NAMALWA (cell line): ENCODE measurements at places on chromosomes 13 and 19.

DNA sequence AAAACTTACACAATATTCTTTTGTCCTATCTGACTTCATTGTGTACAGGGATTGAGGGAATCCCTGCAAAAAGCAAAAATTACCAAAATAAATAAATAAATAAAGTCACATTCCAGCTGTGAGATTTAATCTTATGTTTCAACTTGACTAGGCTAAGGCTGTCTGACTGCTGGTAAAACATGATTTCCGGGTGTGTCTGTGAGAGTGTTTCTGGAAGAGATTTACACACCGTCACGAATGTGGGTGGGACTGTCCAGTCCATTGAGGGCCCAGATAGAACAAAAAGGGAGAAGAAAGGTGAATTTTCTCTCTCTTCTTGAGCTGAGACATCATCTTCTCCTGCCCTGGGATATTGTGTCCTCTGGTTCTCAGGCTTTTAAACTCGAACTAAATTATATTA lies 166.1 kb downstream of the LIG4 start:
- DNase-seq = no peak

GRCh38 chr13:100630555-100630954 lies 42.0 kb upstream of the GGACT start:
- no peak for DNase-seq

- DNase-seq = no peak
These were observed 2428.4 kb upstream of the PCDH20 start for GRCh38 chr13:63843766-63844699.

DNA sequence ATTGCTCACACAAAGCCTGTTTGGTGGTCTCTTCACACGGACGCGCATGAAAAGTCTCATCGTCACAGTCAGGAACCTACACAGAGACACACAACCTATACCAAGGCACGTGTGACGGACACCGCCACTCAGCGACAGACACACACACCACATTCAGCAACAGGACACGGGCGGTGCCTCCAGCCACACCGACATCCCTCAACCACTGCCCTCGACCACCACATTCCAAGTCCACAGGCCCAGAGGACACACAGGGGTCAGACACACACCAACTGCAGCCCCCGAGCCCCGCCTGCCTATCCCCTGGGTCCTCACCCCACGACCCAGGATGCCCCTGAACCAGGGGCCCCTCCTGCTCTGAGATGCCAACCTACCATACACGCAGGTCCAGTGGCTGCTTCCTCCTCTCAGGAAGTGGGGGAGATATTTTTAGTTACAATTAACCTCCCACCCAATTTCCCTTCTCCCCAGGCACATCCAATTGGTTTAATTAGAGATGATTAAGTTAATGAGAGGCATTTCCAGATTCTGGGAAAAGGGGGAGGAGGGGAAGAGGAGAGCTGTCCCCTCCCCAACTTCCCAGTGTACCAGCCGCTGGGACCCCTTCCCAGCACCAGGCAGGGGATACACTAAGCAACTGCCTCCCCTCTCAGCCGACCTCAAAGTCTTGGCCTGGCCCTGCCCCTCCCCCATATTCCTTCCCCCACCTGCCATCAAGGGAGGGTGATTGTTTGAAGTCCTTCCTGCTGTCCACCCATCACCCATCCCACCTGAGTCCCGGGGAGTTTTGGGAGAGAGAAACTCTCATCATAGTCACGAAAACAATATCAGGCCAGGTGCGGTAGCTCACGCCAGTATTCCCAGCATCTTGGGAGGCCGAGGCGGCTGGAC lies 20.4 kb downstream of the MEIS3 start:
- no peak for DNase-seq

- no peak for DNase-seq
These were observed 8.5 kb downstream of the UTP14C start for GRCh38 chr13:52033039-52033438.

DNA sequence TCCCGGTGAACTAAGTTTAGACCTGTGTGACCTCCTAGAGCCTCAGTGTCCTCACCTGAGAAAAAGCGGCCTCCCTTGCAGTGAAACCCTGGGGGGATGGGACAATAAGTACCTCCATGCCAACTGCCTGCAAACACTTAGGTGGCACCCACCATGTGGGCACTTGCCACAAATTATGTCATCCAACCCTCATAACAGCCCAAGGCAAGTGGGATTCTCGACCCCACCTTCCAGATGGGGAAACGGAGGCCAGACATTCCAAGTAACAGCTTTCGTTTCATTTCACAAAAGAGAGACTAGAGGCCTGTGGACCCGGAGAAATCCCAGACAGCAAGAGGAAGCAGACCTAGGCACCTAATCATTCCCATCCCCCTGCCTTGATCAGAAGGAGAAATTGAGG lies 6.9 kb downstream of the REX1BD start:
- no peak for DNase-seq

GRCh38 chr13:109897988-109898624 lies 111.7 kb upstream of the IRS2 start:
- DNase-seq = no peak

GRCh38 chr13:94329277-94329676 lies 150.2 kb downstream of the DCT start:
- DNase-seq = no peak

- no peak for DNase-seq
These were observed 101.7 kb upstream of the MCF2L start for GRCh38 chr13:112867301-112867711.

DNA sequence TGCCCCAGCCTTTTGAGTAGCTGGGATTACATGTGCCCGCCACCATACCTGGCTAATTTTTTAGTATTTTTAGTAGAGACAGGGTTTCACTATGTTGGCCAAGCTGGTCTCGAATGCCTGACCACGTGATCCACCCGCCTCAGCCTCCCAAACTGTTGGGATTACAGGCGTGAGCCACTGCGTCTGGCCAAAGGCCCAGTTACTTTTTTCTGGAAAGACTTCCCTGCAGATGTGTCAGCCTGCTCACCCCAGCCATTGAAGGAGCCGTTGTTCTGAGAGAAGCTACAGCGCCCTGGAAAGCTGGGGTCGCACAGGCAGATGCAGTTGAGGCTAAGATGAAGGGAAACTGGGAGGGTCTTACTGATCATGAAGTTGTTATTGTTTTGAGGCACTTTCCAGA lies 7.9 kb upstream of the ZNF626 start:
- DNase-seq = no peak

GRCh38 chr19:1113030-1113985 lies 9.5 kb downstream of the GPX4 start:
- peak; percentile 87 for DNase-seq

GRCh38 chr19:40081411-40081810 lies 9.3 kb downstream of the ZNF780A start:
- DNase-seq = no peak

- peak; percentile 98 for DNase-seq
These were observed 15.9 kb upstream of the SLC35E1 start for GRCh38 chr19:16587833-16588823.

DNA sequence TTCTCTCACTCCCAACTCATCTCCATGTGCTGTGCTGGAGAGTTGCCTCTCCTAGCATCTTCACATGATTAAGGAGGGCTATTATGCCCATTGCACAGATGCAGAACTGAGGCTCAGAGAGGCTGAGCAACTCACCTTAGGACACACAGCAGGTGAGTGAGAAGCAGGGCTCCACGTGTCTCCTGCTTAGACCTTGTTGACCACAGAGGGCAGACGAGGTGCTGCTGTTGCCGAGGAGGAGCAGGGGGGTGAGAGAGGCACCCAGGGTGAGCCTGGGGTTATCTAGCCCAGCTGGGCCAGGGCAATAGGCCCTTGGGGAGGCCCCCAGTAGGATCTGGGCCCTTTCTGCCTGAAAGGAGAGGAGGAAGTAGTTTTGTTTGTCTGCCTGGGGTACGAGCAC lies 2.4 kb upstream of the HSH2D start:
- DNase-seq = peak; percentile 93

DNA sequence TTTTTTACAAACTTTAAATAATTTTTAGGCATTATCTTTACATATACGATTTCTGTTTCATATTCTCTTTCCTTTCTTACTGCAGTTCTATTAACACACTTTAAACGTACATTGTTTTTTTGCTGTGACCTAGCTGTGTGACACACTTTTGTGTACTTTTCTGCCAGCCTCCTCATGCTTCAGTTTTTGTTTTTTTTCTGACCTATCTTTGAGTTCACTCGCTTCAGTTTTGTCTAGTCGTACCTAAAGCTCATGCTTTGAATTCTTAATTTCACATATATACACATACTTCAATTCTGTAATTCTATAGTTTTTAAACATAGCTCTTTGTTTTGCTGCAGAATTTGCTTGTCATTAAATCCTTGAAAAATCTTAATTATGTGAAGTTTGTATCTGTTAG lies 150.4 kb downstream of the PDS5B start:
- no peak for DNase-seq

DNA sequence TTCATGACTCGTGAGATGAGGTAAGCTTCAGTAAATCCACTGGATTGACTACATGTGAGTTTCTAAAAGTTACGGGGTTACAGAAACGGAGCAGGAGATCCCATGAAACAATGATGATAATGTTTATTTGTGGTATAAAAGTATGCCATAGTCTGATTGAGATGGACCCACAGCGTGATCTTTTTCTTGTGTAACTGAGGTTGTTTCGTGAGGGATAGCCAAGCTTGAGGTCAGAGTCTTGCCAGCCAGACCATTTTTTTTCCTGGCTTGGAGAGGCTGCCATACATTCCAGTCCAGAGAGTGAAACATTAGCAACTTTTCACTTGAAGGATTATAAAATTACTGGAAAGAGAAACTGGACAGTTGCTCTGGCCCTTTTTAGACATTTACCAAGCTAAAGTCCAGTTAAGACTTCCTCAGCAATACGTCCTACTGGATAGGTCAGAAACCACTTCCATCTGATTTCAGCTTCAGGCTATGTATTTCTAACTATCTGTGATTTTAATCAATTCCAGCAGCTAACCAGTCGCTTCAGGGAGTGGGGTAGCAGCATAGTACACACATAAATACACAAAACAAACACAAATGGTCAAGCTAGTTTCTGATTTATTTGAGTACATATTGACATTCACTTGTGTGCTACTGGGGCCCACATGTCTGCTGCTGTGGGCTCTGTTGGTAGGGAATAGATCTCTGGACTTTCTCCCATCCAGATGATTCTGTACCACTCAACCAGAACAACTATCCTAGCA lies 194.6 kb downstream of the POSTN start:
- DNase-seq = no peak

DNA sequence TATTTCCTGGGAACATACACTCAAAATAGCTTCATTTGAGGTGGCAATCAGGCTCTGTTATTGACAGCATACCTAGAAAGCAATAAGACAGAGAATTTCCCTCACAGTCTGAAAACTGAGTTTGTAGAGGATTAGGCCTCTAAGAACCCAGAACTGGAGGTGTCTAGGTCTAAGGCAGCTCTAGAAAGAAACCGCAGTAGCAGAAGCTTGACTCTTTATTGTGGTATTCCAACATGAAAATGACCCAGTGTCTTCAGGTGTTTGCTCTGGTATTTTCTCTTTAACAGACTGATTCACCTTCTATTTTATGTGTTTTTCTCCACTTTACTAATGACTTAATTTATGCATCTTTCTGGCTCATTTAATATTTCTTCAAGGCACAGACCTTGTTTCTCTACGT lies 8.5 kb downstream of the COG6 start:
- no peak for DNase-seq

DNA sequence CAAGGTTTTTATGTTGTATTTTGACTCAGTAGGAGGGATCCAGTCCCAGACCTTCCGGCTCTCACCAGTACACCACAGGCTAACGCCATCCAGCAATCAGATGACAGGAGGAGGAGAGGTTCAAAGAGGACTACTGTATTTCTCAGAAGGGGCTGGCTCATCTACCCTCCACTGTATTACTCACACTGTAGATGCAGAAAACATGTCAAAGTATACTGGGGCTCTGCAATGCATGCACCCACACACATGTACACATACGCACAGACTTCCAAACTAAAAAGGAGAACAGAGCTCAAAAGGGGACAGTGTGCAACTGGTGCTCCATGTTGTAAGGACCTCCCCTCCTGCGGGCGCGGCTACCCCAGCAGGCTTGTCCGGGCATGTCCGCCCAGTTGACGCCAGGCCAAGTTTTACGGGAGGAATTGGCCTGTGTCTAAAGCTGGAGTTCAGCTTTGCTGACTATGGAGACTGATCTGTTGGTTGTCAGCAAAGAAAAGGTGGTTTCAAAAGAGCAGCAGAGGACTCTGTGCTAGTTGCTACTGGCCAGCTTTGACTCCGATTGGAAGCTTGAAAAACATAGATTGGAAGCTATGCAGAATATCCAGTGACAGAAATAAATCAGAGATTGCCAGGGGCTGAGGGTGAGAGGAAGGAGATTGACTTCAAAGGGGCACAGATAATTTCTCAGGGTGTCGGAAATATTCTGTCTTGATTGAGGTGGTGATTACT lies 314.2 kb downstream of the DLEU7 start:
- DNase-seq = no peak

DNA sequence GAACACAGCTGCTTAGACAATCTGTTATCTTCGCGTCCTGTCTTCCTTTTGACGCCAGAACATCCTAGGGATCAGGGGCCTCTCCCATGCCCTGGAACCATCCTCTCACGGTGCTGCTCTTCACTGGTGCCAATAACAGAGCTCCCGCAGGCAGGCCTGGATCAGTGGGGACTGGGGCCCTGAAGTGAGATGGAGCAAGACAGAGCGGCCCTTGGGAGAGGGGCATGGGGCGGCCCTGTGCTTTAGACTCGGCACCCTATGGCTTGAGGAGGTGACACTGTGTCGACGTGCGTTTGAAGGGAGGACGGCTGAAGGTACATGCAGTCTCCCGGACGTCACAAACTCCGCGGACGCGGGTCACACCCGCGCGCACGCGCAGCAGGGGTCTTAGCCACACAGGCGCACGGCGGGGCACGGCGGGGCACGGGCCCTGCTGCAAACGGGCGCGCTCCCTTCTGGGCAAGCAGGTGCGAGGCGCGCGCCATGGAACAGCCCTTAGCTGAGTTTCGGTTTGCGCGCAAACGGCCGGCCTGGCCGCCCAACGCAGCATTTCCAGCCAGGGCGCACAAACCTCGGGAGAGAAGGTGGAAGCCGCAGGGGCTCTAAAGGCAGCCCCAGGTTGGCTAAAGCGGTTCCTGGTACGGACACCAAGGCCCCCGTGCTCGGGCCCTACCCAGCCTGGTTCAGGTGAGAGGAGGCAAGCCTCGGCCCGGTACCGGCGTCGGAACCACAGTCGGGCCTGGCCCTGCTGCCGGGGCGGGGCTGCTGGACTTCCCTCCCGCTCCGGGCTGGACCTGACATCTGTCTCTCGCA lies 16.5 kb upstream of the RNF17 start:
- no peak for DNase-seq

GRCh38 chr13:39879286-39880035 lies 224.0 kb downstream of the COG6 start:
- DNase-seq = no peak

GRCh38 chr19:39813264-39813993 lies 20.5 kb downstream of the DYRK1B start:
- no peak for DNase-seq

DNA sequence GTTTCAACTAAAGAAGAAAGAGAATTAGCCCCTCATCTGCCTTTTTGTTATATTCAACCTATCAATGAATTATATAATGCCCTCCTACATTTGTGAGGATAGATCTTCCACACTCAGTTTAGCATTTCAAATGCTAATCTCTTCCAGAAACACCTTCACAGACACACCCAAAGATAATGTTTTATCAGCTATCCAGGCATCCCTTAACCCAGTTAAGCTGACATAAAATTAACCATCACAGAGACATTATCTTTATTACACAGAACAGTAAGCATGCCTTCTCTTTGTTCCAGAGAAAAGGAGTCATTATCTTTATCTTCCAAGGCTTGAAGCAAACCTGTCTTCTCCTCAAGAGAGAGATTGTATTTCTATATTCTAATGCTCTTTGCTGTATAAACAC lies 53.1 kb downstream of the PCDH20 start:
- no peak for DNase-seq
